ENCODE measurements at places on chromosomes 7 and 10.

DNA sequence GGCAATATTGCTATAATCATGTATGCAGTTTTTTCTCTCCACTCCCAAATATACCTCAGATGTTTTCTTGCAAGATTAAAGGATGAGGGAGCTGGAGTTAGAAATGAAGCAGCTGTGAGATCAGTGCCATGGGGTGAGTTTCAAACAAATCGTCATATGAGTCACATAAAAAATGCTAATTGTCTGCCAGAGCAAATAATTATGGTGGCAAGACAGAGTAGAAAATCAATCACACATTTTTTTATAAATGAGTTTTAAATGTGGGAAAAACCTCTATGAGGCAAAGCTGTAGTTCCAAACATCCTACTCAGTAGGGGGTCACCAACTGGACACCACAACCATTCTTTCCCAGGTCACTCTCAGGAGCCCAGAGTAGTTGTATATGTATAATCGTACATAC, 55.3 kb downstream of the CH25H start:
- no peak for DNase-seq

- DNase-seq = no peak
Observed at GRCh38 chr7:105264707-105265106, 124.0 kb downstream of the SRPK2 start.

GRCh38 chr10:92544296-92544695, 29.6 kb downstream of the IDE start:
- DNase-seq = no peak

GRCh38 chr10:31758495-31758894, 170.1 kb downstream of the ARHGAP12 start:
- no peak for DNase-seq

DNA sequence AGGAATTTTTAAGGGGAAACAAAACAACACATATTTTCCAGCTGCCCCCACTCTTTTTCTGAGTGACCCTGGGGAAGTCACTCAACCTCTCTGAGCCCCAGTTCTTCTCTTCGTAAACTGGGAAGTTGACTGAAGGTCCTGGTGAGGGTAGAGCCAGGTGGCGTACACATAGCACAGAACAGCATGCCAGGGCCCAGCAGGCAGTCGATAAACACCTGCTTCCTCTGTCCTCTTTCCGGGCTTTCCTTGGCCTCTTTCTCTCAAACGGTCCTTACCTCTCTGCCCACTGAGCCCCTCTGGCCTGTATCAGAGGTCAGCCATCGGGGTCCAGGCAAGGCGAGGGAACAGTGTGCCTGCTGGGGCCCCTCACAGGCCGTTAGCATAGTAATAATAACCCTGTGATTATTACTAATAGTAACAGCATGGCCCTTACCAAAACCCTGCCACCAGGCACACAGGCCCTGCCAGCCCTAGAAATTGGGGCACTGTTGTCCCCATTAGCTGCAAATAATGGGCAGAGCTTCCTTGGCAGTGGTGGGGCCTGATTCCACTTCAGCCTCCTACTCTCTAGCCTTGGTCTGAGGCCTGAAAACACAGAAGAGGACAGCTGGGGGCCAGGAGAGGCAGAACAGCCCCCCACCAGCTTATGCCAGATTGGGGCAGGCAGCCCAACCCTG, 37.3 kb upstream of the SLC29A3 start:
- no peak for DNase-seq

DNA sequence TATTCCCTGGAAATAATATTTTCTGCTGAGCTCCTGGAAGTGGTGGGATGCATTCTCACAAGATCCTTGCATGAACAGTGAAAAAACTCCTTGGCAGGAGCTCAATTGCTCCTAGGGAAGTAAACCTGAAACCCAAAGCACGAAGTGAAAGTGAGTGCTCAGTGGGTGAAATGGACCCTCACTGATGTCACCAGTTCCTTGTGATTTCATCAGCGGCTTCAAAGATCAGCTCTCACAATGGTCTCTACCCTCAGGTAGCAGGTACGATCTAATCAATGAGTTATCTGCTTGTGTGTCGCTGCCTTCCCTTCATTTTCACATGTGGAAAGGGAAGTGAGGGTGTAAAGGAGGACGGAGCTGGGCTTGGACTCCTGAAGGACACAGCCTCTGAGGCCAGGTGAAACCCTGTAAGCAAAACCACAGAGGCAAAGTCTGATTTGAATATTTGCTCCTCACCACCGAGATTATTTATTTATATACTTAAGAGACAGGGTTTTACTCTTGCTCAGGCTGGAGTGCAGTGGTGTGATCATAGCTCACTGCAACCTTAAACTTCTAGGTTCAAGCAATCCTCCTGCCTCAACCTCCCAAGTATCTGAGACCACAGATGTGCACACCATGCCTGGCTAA, 255.4 kb upstream of the LYZL1 start:
- no peak for DNase-seq

GRCh38 chr7:108135446-108136190, 5.5 kb upstream of the LAMB4 start:
- DNase-seq = no peak

Measured in central memory CD8-positive, alpha-beta T cell (primary cell).